GM12891 (cell line): ENCODE measurements at places on chromosomes 12 and 14.

GRCh38 chr12:95739561-95740313 lies 50.8 kb downstream of the NTN4 start:
- no peak for DNase-seq

GRCh38 chr12:124866883-124867400 lies 3.3 kb upstream of the SCARB1 start:
- DNase-seq: no peak

- peak; percentile 24 for DNase-seq
Measured at GRCh38 chr12:12909228-12909994, 18.0 kb downstream of the GPRC5A start.

DNA sequence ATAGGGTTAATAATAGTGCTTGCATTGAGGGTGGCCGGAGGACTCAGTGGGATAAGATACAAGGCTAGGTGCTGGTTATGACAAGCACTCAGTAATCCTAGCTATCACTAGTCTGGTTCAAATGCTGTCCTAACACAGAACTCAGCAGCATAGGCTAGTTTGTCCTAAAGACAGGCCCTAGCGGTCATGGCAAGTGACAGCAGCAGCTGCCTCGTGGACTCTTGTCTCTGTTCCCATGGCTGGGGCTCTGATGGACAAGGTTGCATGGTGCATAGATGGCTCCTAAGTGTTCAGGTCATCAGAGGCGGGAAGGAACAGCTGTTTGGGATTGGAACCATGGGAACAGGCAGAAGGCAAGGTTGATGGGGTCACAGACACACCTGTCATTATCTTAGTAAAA lies 42.4 kb upstream of the IGF1 start:
- DNase-seq: no peak

DNA sequence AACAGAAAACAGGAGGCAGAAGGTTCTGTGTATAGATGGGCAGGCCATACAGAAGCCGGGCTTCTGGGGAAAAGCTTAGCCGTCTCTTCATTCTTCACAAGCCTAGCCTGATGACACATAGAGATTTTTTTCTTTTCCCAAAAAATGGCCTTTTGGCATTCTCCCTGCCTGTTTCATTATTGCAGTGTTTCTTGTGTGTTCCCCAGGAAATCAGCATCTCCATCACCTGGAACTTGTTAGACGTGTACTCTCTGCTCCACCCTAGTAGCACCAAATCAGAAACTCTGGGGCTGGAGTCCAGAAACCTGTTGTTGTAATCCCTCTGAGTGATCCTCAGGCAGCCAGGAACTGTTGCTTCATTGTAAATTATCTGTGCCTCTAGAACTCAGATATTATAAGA lies 388.1 kb downstream of the CCDC91 start:
- no peak for DNase-seq

- no peak for DNase-seq
Measured at GRCh38 chr12:104546575-104546974, 89.8 kb downstream of the CHST11 start.

DNA sequence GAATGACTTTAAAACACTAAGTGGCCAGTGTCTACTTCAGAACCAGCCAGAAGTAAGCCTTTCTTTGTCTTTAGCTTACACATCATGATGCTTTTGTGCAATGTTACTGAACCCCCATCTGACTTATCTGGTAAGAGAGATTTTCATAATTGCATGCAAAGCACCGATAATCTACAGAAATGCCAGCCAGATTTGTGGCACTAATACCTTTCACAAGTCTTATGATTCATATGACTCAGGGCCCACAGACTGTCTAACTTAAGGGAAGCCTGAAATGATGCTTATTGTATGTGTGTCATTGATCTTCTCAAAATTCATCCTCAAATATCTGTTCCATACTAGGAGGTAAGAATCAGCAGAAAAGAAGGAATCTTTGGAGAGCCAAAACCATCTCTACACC lies 18.0 kb downstream of the IGF1 start:
- DNase-seq: no peak

DNA sequence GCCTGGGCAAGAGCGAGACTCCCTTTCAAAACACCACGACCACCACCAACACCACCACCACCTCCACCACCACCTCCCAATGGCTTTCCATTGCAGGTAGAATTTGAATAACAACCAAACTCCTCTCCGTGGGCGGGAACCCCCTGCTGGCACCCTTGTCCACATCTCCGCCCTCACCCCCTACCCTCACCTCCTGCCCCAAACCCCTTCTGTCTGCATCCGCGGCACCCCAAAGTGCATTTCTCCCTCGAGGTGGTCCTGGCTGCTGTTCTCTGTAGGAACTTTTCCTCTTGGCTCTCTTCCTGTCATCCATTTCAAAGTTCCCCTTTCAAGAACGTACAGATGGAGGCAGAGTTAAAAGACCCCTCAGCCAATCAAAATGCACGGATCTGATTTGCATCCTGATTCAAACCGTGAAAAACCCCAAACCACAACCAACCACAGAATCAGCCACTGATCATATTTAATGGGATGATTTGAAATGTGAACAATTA lies 3.8 kb downstream of the SDSL start:
- no peak for DNase-seq

- DNase-seq: no peak
Measured at GRCh38 chr12:5036031-5036430, 7.6 kb upstream of the KCNA5 start.

DNA sequence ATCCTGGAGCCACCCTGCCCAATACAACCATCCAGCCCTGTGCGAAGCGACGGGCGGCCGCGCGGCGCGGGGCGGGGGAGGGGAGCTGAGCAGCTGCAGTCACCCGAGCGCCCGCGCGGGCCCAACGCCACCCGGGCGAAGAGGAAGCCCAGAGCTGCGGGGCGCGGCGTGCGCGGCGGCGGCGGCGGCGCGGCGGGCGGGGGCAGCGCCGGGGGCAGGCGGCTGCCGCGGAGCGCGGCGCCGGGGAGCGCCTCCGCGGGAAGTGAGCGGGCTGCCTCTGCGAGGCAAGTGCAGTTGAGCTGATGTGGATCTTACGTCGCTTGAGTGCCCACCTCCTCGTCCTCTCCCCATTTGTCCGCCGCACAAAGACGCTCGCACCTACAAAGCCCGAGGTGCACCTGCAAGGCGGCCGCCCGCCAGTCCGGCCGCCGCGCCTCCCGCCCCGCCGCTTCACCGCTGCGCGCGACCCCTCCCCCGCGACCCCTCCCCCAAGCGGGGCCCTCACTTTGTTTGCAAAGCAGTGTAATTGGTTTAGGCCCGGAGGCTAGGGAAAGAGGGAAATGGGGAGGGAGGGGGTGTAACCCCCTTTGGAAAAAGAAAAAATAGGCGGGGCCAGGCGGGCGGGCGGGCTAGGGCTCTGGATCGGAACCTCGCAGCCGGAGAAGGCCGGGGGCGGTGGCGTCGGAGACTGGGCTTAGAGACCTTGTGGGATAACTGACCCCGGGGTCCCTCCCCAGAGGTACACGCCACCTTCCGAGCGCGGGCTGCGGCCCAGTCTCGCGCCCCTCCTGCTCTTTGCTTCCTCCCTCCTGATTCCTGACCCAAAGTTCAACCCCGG lies at the start of the genes FOXA1 and TTC6:
FOXA1 (minus strand) TSS at position 279 of the 838 bp plus-strand sequence; CDS start at position 2, 277 bp downstream.
TTC6 (plus strand) TSS at position 659 of the 838 bp plus-strand sequence. CDS start 26,436 bp downstream, outside the sequence.
- DNase-seq: no peak

GRCh38 chr14:22113401-22113800 lies 439.8 kb upstream of the OR4E1 start:
- DNase-seq: no peak

- DNase-seq: no peak
Measured at GRCh38 chr12:130702966-130703732, 12.9 kb downstream of the RIMBP2 start.

DNA sequence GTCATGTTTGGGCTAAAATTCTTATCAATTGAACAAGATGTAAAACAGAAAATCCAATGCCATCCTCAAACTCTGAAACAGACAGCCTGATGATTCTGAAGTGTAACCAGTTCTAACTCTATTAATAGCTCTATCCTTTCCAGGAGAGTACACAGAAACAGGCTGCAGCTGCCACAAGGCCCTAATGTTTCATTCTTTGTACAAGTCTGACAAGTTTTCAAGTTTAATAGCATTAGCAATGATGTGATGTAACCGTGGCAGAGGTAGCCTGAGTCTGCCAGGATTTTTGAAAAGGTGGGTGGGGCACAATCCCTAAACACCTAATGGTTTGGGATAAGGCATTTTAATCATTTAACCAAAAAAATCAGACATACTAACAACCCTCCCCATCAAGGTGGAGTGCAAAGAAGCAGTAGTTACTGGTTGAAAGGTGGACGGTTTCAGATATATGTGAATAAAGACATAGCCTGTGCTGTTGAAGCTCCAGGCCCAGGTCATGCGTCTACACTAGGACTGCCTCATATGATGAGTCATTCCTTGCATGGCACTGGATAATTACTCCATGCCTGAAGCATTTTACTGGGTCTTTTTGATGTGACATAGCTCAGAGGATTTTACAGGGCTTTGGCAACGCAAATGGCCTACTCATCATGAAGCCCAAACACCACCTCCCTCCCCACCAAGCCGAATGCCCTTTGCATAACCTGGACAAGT lies 145.1 kb upstream of the GRIP1 start:
- DNase-seq: no peak

GRCh38 chr12:122867691-122868461 lies 28.0 kb downstream of the VPS37B start:
- no peak for DNase-seq

DNA sequence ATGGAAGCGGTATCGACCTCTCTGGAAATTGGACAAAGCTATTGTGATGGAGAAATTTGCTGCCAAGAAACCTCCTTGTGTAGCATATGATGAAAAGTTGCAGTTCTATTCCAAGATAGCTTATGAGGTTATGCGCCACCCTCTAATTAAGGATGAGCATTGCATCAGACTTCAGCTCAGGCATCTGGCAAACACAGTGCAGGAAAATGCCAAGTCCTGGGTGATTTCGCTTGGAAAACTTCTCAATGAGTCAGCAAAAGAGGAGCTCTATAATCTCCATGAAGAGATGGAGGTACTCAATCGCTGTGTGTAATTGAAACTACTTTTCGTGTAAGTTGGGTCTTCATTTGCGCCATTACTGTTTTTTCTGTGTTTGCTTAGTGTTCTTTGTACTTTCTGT lies 51.2 kb downstream of the DNAH10 start:
- DNase-seq: no peak

- no peak for DNase-seq
Measured at GRCh38 chr14:61320806-61321384, 484 bp upstream of the PRKCH start.

DNA sequence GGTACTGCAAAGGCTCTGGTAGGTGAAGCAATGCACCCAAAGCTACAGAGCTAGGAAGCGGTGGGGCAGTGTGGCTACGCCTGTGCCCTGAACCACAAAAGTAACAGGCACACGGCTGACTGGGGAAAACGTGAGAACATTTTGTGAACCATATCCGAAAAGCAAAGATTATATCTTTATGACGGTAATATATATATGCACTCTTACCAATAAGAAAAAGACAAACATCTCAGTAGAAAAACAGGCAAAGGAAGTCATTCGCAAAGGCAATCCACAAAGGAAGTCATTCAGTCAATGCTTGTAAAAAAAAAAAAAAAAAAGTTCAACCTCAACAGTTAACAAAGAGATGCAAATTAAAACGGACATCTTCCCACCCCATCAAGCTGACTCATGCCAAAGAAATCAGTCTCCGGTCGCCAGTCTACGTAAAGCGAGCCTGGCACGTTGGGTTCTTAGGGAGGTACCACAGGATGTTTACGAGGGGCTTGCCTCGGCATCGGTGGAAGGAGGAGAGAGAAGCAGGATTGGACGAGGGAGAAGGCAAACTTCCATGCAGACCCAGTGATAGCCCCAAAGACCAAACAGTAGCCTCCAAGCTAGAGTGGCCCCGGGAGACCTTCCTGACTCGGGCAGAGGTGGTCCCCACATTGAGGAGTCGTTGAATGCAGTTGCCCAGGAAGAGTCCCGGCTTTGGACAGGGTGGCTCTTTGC lies 39.4 kb upstream of the PPP2R5C start:
- no peak for DNase-seq

DNA sequence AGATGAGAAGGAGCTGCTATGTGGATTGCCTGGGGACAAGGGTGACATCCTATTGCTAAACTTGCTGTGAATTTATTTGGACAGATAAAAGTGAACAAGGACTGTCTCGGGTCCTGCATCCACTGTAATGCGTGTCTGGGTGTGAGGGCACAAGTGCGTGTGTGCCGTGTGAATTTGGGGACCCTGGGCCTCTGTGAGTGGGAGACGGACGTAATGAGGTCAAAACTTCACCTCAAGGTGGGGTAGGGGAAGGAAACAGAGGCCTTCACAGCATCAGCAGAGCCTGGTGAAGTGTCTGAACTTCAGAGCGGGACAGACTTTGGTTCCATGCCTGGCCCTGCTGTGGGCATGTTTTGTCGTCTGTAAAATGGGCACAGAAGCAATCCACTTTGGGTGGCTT lies 14.8 kb downstream of the ASB2 start:
- no peak for DNase-seq

- DNase-seq: no peak
Measured at GRCh38 chr14:99122521-99123125, 149.4 kb downstream of the BCL11B start.

DNA sequence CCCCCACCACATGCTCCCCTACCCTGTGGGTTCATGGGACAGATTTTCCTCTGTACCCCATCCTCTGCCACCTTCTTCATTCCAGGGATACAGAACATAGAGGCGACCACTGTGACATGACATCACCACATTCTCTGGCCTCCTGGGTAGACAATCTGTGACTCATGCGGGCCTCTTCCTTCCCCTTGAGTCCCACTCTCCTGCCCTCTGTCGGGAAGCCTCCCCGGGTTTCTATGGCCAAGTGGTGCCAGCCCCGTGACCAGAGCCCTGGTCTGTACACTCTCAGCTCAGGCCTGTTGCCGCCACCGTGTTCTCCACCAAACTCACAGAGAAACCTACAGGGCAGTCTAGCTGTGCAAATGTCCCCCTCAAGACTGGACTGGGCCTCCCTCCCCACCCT lies 8.0 kb downstream of the CLMN start:
- no peak for DNase-seq

DNA sequence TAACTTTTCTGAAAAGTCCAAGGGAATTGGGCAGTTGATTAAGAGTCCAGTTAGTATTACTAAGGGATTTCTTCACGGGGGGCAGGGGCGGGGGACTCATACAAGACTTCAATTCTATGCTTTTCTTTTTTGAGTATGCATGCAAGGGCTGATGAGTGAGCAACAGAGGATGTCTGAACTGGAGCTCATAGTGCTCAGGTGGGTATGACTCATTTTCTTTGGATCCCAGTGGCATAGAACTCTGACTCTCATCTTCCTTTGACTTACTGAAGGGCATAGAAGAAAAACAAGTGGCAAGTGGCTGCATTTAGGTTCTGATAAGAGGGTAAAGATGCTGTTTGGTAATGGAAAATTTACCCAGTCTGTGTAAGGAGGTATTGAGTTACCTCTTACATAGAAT lies 749.2 kb downstream of the NOVA1 start:
- no peak for DNase-seq

- DNase-seq: no peak
Measured at GRCh38 chr12:3277306-3277943, 200.2 kb downstream of the TSPAN9 start.

- no peak for DNase-seq
Measured at GRCh38 chr12:64745980-64746379, 13.2 kb downstream of the GNS start.

GRCh38 chr14:38559711-38560110 lies 303.8 kb upstream of the CLEC14A start:
- no peak for DNase-seq
